ENCODE measurements at places on chromosomes 3 and 15.

- no peak for DNase-seq
Measured at GRCh38 chr3:41630708-41631107, 331.2 kb downstream of the ULK4 start.

- no peak for DNase-seq
Measured at GRCh38 chr15:77823736-77824135, 191.0 kb upstream of the LINGO1 start.

GRCh38 chr3:11498646-11499045, 145.1 kb downstream of the VGLL4 start:
- peak; percentile 70 for DNase-seq

GRCh38 chr3:181796641-181797040, 84.9 kb downstream of the SOX2 start:
- no peak for DNase-seq

DNA sequence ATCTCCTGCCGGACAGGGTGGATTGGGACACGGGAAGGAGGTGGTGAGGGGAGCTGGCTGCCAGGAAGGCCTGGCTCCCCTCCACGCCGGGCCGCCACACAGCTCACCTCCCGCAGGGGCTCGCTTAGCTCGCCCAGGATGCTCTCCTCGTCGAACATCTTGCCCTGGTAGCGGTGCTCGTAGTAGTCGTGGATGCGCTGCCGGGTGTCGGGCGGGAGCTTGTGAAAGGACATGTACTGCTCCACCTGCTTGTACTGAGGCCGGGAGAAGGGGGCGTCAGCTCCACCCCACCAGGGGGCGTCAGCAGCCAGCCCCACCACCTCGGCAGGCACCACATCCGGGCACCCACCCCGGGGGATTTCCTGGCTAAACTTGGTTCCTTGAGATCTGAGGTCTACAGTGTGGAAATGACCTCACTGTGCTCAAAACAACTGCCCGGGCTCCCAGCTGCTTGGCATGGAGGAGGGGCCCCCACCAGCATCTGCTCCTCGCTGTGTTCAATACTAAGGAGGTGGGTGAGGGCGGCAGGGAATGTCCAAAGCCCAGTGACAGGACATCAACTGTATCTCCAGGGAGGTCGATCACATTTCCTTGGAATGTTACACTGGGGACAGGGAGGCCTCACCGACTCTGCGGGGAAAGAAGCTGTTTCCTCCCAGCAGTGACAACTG, 43.4 kb downstream of the HCN4 start:
- no peak for DNase-seq

- no peak for DNase-seq
Measured at GRCh38 chr3:48388966-48389365, 16.9 kb downstream of the FBXW12 start.

GRCh38 chr3:29332195-29332637, 51.3 kb downstream of the RBMS3 start:
- no peak for DNase-seq

GRCh38 chr3:78427303-78427702, 1340.5 kb downstream of the ROBO1 start:
- DNase-seq = no peak

- no peak for DNase-seq
Measured at GRCh38 chr3:24520101-24520495, 25.4 kb upstream of the THRB start.

- DNase-seq = no peak
Measured at GRCh38 chr15:40248006-40248783, 9.3 kb downstream of the PAK6 start.

GRCh38 chr3:195800240-195800639, 11.5 kb downstream of the MUC4 start:
- no peak for DNase-seq

GRCh38 chr3:151124476-151124875, 39.0 kb downstream of the MED12L start:
- no peak for DNase-seq

- DNase-seq = no peak
Measured at GRCh38 chr15:45958924-45959323, 324.1 kb downstream of the SQOR start.

DNA sequence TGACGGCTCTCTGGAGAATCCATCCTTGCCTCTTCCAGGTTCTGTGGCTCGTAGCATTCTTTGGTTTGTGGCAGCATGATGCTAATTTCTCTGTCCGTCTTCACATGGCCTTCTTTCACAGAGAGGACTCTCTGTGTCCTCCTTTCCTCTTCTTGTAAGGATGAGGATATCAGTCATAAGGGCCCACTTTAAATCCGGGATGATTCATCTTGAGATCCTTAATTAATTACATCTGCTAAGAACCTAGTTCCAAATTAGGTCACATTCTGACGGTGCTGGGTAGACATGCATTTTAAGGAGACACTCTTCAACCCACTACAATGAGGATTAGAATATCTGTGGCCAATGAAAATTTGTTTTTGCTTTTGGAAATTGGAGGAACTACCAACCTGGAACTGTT, 15.7 kb upstream of the GXYLT2 start:
- DNase-seq = no peak

DNA sequence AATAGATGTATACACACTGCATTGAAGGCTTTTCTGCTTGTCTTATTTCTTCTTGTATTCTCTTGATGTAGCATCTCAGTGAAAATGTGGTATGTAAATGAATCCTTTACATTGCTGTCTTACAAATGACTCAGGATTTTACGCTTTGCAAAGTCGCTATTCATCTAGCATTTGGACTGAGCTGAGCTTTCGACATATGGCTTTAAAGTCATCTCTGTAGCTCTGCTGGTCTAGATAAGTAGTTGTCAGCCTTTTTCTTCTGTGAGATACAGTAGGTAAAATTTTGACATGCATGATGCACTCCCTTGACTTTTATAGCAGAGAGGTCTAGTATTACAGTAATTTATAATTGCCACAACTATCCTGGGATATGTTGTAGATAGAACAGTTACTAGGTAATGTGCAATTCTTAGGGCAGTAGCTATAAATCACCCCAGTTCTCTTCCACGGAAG, 16.8 kb downstream of the MEF2A start:
- no peak for DNase-seq

- no peak for DNase-seq
Measured at GRCh38 chr3:145116769-145117168, 1044.2 kb downstream of the PLOD2 start.

GRCh38 chr3:78977073-78977472, 790.7 kb downstream of the ROBO1 start:
- no peak for DNase-seq

DNA sequence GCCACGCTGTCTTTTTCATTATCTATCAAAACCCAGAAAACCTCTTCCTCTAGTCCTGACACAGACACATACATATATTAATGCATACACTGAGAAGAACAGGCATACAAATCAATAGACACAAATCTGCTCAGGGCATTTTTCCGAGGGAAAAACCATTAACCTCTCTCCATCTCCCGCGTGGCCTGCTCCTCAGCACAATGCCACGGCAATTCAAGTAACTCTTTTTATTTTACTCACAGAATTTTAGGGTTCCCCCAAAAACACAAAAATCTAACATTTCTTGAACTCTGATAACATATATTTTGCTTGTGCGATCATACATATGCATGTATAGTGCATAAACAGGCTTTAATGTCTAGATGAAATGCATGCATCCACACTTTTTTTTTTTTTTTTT, 110.8 kb upstream of the NSMCE3 start:
- no peak for DNase-seq

GRCh38 chr3:55639896-55640765, 153.0 kb upstream of the WNT5A start:
- DNase-seq = peak; percentile 7

GRCh38 chr3:120661106-120661905, 20.7 kb downstream of the HGD start:
- DNase-seq = no peak

DNA sequence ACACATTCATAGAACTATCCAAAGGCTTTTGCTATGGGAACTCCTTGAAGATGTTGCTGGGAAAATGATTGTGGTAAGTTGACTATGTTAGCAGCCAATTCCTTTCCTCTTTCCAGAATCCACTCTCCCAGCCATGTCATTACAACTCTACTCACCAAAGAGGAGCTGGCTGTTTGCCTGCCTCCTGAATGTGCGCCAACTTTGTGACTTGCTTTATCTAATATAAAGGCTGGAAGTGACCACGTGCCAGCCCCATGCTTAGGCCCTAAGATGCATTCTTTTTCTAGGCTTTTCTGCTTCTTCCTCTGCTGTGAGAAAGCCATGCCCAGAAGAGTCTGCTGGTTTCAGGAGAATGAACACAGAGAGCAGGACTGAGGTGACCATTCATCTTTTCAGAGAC, 182.2 kb downstream of the GABRB3 start:
- no peak for DNase-seq

DNA sequence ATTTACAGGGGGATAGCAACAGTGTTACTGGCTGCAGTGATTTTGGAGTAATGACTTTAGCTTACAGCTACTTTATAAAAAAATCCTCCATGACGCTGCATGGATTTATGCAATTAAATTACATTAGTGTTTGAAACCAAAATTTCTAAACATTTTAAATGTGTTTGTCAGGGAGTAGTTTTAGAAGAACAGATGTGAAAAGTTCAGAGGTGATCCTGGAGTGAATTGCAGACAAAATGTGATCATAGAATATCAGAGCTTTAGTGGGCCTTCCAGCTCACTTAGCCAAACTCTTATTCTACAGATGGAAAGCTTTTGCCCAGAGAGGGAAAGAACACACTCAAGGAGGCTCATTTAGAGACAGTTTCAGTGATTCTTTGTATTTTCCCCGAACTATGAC, 376.3 kb downstream of the LPP start:
- no peak for DNase-seq

DNA sequence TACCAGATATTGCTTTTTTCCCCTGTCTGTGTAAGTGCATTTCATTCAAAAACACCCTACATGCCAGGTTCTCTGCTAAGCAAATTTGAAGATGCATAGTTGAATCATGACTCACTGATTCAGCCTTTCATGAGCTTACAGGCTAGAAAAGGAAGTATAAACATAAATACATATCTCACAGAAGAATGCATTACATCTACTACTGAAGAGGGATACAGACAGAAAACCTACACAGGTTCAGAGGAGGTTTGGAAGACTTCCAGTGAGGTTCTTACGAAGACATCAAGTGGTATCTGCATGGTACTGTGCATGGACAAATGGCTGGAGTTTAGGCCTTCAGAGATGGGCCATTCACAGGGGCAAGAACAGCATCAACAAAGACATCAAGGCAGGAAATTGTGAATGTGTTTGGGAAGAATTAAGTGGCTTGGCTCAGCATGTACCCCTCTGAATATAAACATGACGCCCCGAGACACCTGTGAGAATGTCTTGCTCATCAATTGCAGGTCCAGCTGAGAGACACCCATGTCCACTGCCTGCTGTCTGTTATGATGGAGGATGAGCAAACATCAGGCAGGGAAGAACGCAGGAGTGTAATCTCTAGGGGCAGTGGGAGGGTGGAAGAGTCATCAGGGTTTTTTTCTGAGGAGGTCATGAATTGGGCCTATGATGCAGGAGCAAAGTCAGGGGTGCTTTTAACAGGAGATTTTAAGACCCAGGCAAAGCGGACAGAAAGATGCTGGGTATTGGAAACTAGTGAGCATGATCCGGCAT, 105.1 kb upstream of the GALNT15 start:
- DNase-seq = peak; percentile 52

DNA sequence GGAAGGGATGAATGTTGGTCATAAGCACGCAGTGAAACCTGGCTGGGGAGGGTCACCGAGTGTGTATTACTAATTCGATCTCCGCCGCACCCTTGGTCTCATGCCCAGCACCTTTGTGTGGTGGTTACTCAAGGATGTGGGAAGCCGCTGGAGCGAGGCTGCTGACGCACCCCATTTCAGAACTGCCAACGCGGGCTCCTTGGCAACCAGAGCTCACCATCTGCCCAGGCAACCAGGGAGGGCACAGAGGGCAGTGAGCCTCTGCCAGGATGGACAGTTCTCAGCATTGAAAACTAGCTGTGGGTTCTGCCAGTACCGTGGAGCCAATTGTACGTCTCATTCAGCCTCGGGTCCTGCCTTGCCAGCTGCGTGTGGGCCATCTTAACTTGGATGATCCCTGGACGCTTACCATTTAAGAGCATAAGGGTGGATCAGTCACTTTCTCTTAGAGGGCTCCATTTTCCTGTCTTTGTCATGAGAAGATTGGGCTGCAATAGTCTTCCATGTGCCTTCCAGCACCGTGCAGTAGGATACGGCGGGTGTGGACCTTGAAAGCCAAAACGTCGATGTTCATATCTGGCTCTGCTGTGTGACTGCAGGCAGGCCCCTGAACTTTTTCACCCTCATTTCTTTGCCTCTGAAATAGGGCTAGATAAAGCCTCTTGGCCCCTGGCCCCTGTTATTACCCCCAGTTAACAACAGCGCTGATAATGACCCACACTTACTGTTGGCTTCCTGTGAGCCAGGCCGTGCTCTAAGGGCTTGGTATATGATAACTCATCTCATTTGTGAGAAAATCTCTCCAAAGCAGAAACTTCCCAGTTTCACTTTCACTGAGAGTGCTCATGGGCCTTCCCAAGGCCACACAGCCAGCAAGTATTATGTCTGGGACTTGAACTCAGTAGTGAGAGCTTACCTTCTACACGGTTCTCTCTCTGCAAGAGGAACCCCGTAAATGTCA, 238.8 kb downstream of the OPA1 start:
- no peak for DNase-seq

GRCh38 chr3:181999314-181999713, 287.6 kb downstream of the SOX2 start:
- no peak for DNase-seq

GRCh38 chr15:24899795-24900194, 55.0 kb upstream of the SNRPN start:
- DNase-seq = no peak

DNA sequence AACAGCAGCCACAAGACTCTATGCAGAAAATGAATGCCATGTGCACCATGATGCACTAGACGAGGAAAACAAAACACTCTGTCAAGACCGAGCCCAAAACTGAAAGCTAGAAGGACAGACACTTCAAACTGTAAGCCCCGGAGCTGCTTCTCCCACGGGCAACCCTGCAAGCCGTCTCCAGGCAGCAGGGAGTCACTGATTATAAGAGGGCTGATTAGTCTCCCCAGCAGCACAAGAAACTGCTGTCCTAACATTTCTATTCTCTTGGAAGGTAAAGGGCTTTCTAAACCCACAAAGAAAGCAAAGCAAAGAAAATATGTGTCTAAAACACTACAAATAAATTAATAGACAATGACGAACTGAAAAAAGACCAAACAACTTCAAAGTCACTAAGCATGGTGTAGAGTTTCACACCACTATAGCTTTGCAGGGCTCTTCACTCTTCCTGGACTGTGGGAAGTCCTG, 15.5 kb downstream of the TBC1D2B start:
- DNase-seq = no peak

GRCh38 chr15:85667491-85668424, 127.0 kb downstream of the KLHL25 start:
- no peak for DNase-seq

GRCh38 chr3:54905261-54905888, 22.5 kb downstream of the LRTM1 start:
- DNase-seq = no peak

- no peak for DNase-seq
Measured at GRCh38 chr3:123444023-123444422, 4.9 kb downstream of the ADCY5 start.

GRCh38 chr15:68407886-68408881, 23.8 kb downstream of the ITGA11 start:
- DNase-seq = no peak

Data from LoVo (cell line).